ENCODE measurements at places on chromosomes 5 and 9.

DNA sequence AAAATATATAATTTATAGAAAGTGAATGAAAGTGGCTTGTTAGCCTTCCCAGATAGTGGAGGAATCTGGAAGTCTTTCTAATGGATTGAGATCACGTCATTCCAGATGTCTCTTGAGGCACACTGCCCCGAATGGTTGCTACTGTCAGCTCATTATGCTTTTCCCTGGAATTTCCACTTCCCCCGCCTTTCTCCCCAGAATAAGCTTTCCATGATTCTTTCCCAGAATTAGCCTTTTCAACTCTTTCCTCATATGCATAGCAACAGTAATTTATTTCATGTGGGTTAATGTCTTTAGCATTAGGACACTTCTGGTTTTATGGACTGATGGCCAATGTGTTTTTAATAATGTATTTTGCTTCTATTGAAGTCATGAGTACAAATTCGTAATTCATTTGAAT, 81.5 kb downstream of the PALM2AKAP2 start:
- peak; percentile 17 for DNase-seq

DNA sequence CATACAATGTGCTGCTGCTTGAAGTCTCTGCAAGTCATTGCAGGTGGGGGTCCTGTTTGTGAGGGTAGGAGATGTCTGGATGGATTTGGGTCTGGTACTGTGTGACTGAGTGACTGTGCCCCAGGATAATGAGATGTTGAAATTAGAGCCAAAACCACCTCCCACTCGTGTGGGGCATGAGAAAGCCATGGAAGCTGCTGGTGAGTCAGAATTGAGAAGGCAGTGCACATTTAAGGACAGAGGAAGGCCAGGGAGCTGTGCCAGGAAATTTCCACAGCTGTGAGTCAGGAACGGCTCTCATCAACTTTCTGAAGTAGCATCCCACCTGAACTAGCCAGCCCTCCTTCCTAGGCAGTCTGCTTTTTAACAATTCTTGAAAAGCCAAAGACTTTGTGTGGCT, 229.8 kb downstream of the DRD1 start:
- DNase-seq = no peak

DNA sequence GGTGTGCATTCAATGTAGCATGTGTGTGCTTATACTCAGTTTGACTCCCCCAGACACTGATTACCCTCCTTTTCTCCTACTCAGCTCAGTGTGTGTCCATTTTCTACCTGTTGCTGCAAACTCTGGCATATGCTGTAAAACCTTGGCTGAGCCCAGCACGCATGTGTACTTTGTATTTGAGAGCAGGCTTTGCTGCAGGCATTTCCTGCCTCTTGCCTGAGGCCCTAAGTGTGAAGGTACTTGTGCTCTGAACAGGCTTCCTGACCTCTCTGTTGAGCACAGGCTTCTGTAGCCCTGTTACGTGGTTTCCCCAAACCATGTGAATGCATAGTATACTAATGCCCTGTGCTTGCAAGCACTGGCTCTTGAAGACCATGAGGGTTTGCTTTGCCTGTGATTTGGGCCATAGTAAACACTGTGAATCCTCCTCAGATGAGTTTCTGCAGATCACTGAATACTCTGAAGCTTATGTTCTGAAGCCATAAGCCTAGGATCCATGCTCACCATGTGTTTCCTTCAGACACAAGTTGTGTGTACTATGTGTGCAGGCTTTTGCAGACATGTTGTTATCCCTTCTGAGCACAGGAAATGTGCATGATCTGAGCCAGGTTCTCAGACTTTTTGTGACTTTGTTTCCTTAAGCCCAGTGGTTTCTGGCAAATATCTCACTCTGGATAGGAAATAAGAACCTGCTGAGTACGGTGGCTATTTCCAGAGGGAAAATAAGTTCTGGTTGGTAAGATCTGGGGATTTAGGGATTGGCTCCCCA, 124.9 kb upstream of the RUSC2 start:
- no peak for DNase-seq

DNA sequence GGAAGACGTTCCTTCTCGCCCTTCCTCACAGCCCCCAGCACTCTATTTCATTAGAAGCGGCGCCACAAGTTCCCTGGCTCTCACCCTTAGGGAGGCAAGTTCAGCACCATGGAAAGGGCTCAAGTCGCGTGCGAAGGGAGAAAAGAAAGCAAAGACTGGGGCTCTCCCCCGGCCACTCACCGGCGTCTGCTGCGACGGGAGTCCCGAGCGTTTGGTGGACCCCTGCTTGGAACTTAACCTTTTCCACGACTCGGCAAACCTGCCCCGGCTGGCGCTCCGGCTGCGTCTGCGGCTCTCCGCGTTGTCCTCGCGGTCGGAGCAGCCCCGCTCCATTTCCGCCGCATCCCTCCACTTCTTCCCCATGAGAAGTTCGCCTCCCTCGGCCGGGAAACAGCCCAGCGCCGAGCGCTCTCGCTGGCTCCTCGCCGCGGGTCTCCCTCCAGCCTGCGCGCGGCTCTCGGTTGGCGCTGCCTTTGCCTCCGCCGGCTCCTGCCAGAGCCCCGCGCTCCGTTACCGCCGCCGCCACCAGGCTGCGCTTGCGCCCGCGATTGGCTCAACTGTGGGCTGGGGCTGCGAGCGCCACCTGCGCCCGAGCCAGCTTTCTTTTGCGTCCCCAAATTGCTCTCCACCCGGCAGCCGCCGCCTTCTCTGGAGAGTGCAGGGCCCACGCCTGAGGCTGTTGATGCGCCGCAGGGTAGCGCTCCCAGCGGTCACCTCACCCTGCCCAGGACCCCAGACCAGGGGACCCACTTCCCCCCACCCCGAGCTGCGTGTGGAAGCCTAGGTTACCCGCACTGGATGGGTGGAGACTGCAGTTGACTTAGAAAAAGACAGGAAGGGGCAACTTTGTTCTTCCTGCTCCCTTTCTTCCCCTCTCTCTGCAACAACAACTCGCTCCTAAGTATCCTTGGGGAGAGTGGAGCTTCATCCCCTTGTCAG, 321.6 kb downstream of the CEMIP2 start:
- DNase-seq = peak; percentile 79

DNA sequence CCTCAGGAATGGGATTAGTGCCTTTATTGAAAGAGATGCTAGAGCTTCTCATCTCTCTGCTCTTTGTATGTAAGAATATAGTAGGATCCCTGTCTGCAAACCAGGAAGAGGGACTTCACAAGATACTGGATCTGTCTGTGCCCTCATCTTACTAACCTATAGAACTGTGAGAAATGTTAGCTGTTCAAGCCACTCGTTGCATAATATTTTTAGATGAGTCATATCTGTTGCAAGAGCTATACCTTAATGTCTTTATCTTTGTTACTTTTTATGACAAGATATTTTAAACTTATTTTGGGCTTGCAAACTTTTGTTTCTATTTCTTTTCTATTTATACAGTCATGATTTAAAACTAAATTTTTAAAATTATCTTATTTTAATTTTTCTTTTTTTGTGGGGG, 1296.8 kb upstream of the CDH6 start:
- DNase-seq = no peak

- peak; percentile 9 for DNase-seq
Observed at GRCh38 chr5:41695920-41696582, 174.2 kb downstream of the OXCT1 start.

DNA sequence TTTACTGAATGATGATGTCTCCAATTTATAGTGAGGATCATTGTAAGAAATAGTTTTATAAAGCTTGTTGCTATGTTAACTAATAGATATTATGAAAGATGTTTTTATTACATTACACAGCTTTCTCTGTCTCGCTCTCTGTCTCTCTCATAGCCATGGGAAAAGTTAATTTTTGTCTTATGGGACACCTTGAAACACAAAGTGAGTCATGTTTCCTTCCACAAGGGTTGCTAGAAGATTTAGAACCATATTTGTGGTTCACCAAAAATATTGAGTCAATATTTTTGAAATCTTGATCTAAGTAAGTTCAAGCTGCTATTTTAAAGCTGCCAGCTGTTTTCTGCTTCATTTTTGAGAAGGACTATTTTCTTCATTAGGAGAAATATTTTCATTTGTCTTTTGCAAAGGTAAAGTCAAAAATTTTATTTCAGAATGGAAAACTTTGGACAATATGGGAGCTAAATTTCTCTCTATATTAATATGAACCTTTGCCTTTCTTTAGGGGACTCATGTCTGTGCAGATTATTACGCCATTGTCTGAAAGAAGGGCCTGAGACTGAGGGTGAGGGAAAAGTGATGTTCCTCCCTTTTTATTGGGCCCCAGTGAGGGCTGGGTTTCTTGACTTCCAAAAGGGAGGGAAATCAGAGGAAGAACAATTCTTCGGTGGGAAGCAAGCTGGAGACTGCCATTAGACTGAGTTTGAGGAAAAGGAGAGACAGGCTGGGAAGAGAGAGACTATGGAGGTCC, 87.9 kb upstream of the SLC24A2 start:
- DNase-seq = no peak

DNA sequence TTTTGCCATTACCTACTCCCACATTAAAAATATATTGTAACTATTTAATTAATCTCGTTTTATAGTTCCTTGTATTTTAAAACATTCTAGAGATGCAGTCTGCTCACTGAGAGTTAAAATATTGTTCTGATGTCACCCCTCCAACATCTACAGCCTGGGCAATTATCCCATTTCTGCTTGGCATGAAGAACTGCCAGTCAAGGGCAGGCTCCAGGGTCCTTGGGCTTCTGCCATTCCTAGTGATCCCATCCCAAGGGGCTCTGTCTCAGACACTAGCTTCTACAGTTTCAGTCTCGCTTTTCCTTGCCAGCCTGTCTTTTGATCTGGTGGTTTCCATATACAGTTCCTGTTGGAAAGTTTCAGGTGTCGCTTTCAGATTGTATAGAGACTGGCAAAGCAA, 287.2 kb downstream of the TMEM232 start:
- no peak for DNase-seq

- DNase-seq = peak; percentile 35
Observed at GRCh38 chr9:131407717-131408195, 13.9 kb downstream of the PRRC2B start.

- no peak for DNase-seq
Observed at GRCh38 chr5:161431963-161432362, 114.6 kb downstream of the GABRB2 start.

DNA sequence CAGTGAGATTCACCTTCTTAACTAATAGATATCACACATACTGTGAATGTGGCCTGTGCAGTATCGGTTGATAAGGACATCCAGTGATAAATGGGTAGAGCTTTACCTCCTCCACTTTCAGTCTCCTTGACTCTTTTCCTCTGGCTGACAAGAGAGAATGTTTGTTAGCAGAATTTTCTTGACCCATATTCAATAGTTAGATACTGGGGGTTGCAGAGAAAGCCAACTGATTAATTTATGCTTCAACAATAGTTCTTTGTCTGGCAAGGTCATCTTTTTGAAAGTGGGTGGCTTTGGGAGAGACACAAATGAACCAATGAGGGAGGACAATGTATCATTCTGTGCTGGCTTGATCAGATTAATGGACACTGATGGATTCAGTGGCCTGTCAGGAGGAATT, 30.3 kb downstream of the TTC23L start:
- no peak for DNase-seq

DNA sequence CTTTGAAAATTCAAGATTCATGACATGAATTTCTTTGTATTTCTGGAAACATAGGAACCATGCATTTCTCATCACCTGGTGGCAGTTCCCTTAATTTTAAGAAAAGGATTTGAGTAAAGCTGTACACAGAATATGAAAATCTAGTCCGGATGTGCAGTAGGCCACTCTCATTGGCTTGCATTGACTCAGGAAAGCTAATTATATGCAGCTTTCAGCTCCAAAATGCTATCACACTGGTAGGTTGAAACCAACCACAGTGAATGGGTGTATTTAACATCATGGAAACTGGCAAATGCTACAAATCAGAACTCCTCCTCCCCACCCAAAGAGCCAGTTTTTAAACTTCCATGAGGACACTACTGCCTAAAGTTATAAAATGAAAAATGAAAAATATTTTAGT, 161.6 kb upstream of the FBXL17 start:
- no peak for DNase-seq

GRCh38 chr9:93357649-93358048, 93.8 kb upstream of the FAM120A start:
- DNase-seq = no peak

- DNase-seq = no peak
Observed at GRCh38 chr9:73327149-73327548, 175.5 kb downstream of the ANXA1 start.

- DNase-seq = peak; percentile 26
Observed at GRCh38 chr9:128282500-128282899, 6.4 kb downstream of the SWI5 start.

DNA sequence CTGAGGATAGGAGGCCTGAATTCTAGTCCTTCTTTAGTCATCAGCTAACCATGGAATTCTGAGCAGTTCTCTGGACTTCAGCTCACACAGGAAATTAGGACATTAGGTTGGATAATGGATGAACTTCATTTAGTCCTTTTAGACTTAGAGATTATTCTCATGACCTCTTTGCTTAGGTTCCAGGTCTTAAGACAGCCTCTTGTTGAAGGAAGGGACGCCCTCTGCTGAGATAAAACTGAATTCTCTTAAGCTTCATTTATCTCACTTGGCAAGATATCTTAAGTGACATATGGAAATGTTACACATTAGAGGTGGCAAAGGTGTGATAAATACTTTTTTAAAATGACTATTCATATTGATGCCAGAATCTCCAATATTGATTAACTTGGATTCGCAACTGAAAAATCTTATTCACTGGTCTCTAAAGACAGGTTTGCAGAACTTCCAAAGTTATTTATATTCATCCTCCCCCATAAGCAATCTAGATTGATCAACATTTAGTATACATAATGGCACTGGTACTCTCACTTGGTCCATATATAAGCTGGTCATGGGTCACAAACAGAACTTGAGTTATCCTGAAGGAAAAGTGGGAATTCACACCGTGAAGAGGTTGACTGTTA, 16.9 kb upstream of the ZNF366 start:
- peak; percentile 82 for DNase-seq

Data from mesenchymal stem cell (in vitro differentiated cells and primary cell).